ENCODE measurements at places on chromosomes 1 and 21.
A peak's percentile ranks its signal among the peaks of the same experiment; 100 is the strongest.

DNA sequence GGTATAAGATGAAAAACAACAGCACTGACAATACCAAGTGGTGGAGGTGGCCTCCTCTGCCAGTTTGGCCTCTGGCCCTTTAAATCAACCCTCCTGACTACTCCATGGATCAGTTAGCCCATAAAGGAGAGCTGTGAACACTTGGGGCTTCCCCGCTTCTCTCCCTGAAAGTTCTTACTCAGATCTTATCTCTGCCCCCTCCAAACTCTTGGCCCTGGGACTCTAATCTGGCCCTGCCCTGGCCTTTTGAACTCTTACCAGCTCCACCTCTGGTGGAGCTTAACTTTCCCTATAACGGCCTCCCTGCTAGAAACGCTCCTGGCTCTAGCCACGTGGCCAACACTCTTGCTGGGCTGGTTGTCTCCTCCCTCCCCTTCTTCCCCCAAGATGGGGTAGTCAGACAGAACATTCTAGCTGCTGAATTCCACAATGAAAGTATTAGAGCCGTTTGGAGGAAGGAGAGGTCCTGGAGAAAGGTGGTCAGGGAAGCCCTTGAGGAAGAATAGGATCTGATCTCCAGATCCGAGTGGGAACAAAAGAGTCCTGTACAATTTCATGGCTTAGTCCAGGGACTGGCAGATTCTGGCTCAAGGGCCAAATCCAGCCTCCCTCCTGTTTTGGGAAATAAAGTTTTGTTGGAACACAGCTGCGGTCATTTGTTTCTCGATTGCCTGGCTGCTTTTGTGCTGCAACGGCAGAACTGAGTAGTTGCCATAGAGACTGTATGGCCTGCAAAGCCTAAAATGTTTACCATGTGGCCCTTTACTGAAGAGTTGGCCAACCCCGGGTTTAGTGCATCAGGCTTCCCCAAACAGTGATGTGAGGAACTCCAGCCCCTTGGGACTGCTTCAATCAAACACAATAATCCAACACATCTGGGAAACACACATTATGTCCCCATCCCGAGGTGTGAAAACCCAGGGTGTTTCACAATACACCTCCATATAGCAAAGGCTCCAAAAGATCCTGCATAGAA lies 9.5 kb upstream of the PIGR start:
- DNase-seq: no peak

DNA sequence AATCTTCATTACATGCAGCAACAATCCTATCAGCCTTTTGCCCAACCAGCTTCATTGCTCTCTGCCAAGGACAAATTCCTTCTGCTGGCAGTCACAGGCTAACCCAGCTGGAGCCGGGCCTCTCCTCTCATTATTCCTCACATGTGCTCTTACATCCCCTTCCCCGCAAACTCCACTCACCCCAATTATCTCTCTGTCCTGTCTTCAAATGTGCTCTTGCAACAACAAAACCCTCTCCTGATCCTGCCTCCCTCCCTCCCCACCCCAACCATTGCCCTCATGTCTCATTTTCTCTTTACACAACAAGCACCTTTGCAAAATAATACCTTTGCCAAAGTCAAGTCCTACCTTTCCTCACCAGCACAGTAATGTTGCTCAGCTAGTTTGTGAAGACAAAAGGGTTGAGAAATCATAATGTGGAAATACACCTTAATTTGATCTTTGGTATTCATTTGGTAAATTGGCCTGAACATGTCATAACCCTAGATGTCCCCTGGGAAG lies 36.0 kb upstream of the DHCR24 start:
- DNase-seq: peak; percentile 58

DNA sequence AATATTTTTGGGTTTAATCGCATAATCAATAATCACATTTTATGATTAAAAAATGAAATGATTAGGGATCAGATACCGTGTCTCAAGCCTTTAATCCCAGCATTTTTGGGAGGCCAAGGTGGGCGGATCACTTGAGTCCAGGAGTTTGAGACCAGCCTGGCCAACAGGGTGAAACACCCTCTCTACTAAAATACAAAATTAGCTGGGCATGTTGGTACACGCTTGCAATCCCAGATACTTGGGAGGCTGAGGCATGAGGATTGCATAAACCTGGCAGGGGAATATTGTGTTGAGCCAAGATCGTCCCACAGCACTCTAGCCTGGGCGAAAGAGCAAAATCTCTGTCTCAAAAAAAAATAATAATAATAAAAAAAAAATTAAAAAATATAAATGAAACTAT lies 1581.4 kb downstream of the KCNT2 start:
- no peak for DNase-seq

DNA sequence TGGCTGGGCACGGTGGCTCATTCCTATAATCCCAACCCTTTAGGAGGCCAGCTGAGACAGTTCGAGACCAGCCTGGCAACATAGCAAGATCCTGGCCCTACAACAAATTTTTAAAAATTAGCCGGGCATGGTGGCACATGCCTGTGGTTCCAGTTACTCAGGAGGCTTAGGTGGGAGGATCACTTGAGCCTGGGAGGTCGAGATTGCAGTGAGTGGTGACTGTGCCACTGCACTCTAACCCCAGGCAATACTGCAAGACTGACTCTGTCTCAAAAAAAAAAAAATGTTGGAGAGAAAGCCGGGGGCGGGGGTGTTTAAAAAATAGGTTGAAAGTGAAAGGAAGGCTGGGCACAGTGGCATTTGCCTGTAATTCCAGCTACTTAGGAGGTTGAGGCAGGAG lies 16.5 kb downstream of the CLDN19 start:
- no peak for DNase-seq

DNA sequence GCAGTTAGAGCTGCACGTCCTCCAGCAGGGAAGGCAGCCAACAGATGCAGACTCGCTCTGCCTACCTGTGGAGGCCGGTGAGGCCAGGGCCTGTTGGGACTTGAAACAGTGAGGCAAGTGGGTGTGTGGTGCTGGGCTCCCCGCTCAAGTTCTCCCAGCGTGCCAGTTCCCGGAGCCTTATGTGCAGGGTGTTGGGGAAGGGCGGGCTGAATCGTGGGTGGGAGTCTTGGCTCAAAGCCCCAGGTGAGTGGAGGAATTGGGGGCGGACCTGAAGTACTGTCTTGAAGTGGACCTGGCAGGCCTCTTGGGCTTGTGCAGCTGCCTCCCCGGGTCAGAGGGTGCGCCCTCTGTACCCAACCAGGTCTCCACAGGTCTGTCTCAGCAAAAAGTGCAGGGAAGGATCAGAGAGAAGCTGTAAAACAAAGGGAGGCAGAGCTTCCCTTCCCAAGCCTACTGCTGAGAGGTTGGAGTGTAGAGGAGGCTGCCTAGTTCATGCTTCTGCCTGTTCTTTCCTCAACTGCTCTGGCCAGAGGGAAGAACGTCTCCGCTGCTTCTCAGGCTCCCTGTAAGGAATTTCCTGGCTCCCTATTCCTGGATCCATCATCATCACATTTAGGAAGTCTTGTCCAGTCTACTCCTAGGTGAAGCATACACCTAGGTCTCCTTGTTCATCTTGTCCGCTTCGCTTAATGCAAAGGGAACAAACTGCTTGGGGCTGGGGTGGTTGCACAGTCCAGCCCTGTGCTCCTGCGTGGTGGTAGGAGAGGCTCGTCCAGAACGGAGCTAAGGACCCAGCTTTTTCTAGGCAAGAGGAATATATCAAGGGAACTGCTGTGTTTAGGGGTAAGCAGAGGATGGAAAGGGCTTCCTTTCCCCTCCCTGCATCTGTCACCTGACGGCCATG lies 14.9 kb downstream of the UTP11 start:
- DNase-seq: no peak

All from fibroblast of skin of scalp (primary cell).